Left renal pelvis (tissue), 4 donors: ENCODE measurements at places on chromosomes 6 and 20.

DNA sequence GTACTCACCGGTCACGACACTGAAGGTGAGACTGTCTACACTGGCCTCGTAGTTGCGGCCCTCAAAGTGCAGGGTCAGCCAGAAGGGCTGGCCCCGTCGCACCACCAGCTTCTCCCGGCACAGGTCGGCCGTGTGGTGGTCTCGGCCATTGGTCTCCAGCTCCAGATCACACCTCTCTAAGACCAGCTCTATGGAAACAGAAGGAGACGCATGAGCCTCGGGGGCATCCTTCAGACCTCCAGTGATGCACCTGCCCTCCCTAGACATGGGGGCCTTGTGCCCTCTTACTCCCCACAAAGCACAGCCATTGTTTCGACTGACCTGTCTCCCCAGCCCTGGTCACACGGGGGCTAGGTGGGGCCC lies 3.7 kb downstream of the TGM2 start:
- DNase-seq, result no peak

DNA sequence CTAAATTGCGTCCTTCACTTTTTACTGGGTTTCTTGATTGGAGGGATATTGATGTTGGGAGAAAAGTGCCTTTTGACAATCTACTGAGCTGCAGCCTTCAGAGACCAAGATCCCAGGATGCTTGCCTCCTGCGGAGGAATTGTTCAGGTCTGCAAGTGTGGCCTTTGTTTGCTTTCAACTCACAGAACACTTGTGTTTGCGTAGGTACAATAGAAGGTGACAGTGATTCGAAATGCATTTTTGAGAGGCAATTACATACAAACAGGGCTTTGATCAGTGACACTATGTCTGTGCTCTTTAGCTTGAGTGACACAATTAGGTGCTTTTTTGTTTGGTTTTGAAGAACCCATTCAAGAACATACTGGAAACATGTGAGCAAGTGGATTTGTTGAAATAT lies 600.6 kb downstream of the QKI start:
- DNase-seq, result no peak

- DNase-seq, result no peak
These were observed 102.3 kb downstream of the EDN1 start for GRCh38 chr6:12392490-12392889.

DNA sequence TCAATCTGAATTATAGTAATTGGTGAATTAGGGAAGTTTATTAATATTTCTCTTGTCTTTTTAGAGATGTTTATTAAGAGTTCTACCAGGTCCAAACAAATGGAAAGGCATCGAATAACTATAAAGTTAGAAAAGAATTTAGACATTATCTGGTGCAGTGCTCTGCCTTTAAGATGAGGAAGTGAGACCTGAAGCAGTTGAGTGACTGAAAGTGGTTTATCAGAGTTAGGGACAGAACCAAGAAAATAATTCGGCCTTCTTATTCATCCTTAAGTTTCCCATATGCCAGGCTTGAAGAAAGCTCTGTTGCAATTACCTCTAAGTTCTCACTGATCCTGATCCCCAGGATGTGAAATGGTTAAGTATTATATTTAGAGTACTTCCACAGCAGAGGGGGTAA lies 94.2 kb upstream of the FLRT3 start:
- DNase-seq, result no peak

GRCh38 chr6:116165596-116165995 lies 39.7 kb upstream of the COL10A1 start:
- DNase-seq, result no peak

DNA sequence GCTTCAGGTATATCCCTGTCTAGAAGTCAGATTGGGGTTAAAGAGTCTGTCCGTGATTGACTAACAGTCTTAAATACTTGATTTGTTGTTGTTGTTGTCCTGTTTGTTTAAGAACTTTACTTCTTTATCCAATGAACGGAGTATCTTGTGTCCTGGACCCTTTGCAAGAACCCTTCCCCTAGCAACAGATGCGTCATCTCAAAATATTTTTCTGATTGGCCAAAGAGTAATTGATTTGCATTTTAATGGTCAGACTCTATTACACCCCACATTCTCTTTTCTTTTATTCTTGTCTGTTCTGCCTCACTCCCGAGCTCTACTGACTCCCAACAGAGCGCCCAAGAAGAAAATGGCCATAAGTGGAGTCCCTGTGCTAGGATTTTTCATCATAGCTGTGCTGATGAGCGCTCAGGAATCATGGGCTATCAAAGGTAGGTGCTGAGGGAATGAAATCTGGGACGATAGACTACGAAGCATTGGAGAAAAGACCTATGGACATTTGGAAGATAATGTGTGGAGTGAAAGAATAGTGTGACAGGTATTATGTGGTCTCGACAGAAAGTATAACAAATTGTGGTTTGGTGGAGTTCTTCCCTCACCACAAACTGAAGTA lies at the start of gene HLA-DRA:
Gene HLA-DRA (plus strand): TSS at position 286 of the 613 bp plus-strand sequence. CDS start 64 bp downstream, at position 350.
- DNase-seq, result peak; percentile 39

GRCh38 chr6:98433325-98434056 lies 400.9 kb upstream of the POU3F2 start:
- DNase-seq, result no peak

DNA sequence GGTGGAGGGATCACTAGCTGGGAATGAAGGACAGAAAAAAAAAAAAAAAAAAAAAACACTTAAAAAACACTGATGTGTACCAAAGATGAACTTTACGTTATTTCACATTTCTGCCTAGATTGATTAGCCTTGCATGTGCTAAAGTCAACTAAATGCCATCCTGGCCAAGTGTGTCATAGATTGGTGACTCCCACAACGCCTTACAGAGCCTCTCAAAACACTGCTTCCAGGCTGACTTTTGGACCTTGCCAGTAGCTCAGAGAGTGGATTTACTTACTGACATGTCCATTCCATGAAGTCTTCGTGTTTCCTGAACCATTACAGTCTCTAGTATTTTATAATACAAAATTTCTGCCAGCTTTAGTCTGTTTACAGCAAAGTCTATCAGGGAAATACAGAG lies 40.5 kb downstream of the RBL1 start:
- DNase-seq, result no peak

DNA sequence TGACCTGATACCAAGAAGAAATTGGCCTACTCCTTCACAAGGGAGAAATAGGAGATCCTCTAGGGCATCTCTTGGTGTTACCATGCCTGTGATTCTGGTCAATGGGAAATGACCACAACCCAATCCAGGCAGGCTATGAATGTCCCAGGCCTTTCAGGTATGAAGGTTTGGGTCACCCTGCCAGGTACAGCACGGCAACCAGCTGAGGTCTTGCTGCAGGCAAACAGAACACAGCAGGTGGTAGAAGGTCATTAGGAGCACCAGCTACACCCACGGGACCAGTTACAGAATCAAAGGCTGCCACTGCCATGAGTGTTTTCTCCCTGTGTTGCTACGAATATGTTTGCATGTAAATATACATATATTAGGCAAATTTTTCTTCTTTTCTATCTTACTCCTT lies 202.3 kb downstream of the ERMARD start:
- no peak for DNase-seq

DNA sequence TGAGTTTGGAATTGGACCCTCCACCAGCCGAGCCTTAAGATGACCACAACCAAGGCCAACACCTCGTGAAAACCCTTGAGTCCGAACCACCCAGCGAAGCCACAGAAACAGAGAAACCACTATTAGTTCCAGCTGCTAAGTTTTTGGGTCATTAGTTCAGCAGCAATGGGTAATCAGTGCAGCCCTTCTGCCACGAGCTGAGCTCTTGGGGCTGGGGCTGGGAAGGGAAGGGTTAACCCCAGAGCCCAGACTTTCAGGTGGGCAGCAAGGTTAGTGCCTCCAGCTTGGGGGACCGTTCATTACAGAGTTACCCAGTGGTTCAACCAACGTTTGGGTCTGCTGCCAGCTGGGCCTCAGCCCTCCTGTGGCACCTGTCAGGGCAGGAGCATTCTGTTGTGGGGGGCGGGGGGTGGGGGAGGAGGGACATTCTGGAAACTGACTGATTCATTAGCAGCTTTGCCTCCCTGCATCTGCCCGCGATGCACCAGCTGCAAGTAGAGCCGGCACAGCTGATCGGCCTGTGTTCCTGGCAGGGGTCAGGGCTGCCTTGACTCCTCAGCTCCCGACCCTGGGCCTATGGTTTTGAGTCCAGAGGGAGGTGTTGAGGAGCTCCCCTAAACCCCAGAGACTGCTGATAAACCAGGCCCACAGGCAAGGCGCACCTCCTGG lies 52.7 kb downstream of the TGM2 start:
- no peak for DNase-seq
